ENCODE measurements at places on chromosomes 4 and X.

DNA sequence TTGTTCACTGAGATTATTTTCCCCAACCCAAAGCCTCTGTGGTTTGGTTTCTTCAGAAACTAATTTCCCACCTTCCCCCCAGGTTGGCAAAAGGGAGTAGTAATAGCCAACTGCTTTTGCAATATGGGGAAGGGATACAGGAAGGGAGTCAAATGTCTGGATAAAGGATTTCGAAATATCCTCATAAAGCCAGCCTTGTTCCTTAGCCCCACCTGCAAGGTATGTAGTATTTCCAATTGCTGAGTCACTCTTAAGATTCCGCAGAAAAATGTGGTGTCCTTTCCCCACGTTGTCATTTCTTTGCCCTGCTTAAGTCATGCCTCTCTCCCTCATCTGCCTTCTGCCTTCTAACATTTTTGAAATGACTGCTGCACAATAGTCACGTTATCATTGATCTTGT, 138.8 kb upstream of the DCAF8L1 start:
- no peak for DNase-seq

DNA sequence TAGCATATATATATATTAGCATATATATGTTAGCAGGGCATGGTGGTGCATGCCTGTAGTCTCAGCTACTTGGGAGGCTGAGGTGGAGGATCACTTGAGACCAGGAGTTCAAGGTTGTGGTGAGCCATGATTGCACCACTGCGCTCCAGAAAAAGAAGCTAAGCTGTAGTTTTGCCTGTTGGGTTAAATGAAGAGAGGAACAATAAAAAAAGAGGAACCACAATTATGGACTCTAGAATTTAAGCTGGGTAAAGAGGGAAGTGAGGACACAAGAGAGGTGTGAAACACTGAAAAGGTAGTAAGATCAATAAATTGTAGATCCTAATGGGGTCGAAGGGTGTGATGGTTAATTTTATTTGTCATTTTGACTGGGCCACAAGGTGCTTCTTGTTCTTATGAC, 40.5 kb upstream of the HSD17B10 start:
- no peak for DNase-seq

DNA sequence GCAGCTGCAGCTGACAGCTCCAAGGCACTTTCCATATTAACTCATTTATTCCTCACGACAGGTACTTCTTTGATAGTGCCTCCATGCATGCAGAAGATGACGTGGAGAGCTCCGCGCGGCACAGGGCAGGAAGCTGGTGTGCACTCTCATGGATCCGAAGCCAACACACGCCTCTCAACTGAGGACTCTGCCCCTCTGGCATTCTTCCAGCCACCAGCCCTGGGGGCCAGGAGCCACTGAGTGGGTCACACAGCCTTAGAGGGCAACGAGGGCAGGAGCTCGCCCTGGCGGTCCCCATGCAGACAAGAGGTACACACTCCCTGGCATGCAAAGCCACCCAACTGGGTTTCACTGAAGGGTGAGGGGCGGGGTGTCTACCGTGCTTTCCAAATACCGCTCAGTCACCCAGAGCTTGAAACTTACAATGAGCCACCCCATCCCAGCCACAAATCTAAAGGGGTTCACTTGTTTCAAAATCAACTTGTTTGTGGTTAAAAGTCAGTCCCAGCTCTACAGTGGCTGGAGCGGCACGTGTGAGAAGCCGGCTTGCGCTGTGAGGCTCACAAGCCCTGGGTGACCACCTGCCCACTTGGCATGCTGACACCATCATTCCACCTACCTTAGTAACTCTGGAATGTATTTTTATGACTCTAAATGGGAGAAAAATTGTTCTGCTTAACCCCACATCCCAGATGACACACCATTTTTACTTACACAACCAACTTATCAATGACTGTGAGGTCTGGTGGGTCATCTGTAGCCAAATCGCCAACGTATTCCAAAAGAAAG, 16.2 kb downstream of the NOP14 start:
- DNase-seq, result no peak

GRCh38 chr4:154634058-154634457, 21.6 kb upstream of the FGG start:
- DNase-seq, result no peak

DNA sequence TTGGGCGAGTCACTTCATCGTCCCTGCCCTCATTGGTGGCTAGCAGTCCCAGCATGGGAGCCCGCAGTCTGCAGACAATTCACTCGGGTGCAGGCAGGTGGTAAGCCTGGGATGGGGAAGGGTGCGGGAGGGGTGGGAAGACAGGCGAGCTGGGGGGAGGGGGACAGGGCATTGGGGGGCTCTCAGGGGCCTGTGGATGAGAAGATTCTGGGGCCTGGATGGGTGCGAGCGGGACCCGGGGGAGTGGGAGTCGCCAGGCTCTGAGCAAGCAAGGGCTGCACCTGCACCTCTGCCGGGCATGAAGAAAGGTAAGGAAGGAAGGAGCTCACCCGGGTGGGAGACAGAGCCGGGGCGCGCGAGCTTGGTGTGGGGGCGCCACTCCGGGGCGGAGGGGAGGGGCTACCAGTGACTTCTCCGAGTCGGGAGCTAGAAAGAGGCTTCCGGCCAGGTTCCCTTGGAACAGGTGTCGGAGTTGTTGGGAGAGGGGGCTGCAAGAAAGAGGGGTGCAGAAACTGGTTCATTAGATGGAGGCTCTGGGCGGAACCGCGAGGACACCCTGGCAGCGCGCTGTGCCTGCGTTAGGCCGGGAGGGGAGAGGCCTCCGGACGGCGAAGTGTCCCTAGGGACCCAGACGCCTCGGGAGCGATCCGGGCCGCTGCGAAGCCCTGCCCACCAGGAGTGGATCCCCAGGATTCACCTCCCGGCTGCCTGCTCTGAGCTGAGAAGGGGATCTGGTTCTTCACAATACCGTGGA, 103.4 kb upstream of the PDLIM3 start:
- DNase-seq, result no peak

DNA sequence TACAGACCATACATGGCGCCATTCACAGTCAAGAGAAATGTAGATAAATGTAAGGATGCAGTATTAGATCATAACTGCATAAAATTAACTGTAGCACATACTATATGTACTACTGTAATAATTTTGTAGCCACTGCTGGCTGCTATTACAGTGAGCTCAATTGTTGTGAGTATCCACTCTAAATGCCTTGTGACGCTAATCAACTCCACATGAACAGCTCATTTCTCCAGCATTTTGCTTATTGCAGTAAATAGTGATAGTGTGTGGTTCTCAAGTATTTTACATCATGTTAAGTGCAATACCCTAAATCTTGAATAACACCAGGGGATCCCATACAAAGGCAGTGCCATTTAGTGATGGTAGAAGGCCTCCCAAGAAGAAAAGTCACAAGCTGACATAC, 21.2 kb downstream of the FGFBP1 start:
- DNase-seq, result no peak

DNA sequence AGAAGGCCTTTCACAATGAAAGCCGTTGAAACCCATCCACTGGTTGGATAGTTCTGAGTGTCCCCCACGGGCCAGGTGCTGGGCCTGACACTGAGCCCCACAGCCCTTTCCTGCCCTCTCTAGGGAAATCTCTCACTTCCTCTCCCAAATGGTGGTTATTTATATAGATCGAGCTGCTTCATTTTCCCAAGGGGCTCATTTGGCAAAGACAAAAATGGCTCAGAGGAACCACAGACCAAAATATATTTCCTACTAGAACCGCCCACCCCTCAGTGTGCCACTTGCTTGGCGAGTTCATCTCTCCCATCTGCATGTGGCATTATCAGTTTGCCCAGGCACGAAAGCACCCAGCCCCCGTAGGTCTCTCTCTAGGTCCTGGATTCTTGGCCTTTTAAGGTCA, 53.3 kb upstream of the STIM2 start:
- DNase-seq, result no peak

DNA sequence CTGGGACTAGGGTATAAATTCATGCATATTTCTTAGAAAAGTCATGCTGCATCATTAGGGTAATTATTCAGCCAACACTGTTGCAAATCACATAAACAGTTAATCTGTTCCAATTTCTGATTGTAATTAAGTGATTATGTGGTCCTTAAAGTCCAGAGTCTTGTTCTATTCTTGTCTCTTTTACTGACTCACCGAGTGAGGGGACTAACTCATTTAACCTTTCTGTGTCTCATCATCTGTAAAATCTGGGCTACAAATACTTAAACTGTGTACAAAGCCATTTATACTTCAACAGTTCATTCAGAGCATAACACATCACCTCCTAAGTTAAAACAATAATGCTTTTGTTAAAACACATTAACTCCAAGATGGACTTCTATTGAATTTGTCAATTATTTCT, 65.4 kb upstream of the KLHL13 start:
- no peak for DNase-seq

GRCh38 chr4:24604558-24605214, 20.3 kb upstream of the DHX15 start:
- no peak for DNase-seq

GRCh38 chrX:66638591-66639500, at the start of gene EDA2R:
EDA2R (minus strand) TSS chrX:66639078; CDS start chrX:66616020, 23,058 bp downstream.
- no peak for DNase-seq

DNA sequence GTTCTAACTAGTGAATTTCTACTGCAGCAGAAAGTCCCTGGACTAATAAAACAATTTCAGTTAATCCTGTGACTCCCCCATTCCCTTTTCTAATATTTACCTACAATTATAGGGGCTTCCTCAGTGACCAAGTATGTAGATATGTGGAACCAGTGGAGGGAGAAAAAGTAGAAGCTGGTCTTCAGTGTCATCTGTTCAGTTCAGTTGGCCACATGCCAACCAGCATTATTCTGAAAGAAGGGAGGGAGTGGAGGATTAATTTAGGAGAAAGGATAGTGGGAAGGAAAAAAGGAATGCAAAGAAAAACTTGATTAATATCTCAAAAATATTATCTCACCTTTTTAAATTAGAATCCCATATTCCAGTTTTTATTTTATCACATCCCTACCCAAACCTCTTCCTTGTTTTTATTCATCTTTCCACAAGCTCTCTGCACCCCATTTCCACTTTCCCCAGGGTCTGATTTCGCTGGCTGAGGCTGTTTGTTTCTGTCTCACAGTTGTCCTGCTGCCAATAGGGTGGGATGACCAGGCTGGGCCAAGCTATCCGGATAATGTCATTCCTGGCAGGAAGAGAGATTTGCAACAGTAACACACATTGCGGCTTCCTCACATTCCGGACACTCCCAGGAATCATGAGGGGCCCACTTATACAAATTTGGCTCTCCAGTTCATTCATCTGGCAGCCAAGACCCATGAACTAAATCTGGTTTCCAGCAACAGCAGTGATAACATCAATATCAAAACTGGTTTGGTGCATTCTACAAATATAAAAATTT, 24.6 kb upstream of the ANTXR2 start:
- no peak for DNase-seq
